ENCODE measurements at places on chromosomes 7 and 10.

- DNase-seq: no peak
Observed at GRCh38 chr7:155412416-155413253, 45.3 kb upstream of the EN2 start.

- DNase-seq: peak; percentile 91
Observed at GRCh38 chr10:3774814-3775695, 10.0 kb downstream of the KLF6 start.

DNA sequence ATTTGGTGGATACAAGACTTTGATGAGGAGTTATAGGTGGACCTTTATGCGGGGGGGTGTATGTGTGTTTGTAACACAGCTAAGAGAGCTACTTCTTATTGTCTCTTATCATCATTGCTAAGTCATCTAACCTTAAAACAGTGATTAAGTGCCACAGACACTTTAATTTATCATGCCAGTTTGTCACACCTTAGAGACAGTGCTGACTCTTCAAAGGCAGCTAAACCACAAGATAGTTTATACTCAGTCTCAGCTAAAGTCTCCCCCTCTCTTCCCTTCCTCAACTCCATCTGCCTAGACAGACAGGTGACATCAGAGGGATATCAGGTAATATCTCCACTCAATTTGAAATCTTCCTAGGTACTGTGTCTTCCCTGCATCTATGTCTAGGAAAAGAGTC, 42.2 kb downstream of the MYPN start:
- peak; percentile 36 for DNase-seq

DNA sequence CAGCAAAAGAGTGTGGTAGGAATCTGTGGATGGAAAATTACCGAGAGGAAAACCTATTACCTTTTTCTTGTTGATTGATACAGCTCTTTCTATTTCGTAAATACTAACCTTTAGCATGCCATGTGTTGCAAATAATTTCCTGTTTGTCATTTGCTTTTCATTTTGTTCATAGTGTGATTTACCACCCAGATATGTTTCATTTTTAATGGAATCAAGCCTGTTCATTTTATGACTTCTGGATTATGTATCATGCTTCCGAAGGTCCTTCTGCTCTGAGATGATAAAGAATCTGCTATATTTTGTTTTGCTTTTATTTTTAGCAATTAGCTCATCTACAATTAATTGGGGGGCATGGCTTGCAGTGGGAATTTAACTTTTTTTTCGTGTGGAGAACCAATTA, 46.5 kb downstream of the INPP5F start:
- no peak for DNase-seq

- no peak for DNase-seq
Observed at GRCh38 chr10:78165617-78166016, 132.0 kb downstream of the RPS24 start.

GRCh38 chr7:155168597-155169480, 98.7 kb downstream of the HTR5A start:
- DNase-seq: no peak

DNA sequence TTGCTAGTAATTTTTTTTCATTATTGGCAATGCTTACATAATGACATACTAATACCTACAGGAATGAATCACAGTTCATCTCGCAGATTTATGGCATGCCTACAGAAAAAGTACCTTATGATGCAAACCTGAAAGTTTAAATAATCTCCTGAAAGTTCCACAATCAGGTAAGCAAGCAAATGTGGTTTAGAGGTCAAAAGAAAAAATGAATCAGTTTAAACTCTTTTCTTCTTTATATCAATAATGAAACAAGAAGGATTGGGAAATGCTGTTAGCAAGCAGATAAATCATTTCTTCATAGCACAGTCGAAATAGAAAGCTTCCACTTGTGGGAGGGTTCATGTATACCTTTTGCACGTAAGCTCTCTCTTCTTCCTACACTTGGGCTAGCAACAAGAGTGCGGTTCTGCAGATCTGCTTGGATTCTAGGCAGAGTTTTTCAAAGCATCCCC, 53.7 kb upstream of the MTPN start:
- no peak for DNase-seq

- no peak for DNase-seq
Observed at GRCh38 chr7:81688622-81689411, 81.0 kb downstream of the HGF start.

DNA sequence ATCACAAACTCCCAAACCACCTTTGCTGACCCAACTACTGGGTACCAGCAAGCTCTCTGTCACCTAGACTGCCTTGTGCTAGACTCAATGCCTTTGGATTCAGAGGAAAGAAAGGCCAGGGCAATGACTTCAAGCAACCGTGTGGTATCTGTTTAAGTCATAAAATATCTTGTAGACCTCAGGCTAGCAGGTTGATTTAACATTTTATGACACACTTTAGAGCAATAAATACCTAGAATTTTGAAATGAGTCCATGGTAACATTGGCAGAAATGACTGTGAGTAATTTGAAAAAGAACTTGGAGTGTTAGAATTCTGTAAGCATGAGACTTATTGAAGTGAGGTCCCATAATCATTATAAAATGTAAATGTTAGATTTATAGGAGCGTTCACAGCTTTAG, 87.2 kb downstream of the TWIST1 start:
- DNase-seq: no peak
